Activated CD4-positive, alpha-beta T cell treated with anti-CD3 and anti-CD28 coated beads, Interleukin-2, amount 50 U/mL, for 48 hours (primary cell): ENCODE measurements at places on chromosomes 1 and 21.
A peak's percentile ranks its signal among the peaks of the same experiment; 100 is the strongest.

DNA sequence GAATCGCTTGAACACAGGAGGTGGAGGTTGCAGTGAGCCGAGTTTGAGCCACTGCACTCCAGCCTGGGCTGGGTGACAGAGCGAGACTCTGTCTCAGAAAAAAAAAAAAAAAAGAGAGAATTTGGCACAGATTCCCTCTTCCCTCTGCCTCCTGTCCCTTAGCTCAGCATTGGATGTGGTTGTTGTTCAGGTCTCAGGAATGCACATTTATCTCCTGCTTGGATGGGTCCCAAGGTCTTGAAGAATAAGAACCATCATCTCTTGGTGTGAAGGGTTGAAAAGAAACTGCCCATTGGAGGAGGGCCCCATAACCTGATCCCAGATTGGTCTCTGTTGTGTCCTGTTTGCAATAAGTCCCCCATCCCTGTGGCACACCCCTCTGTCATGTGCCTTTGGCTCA lies 34.9 kb downstream of the UBIAD1 start:
- DNase-seq, result no peak

DNA sequence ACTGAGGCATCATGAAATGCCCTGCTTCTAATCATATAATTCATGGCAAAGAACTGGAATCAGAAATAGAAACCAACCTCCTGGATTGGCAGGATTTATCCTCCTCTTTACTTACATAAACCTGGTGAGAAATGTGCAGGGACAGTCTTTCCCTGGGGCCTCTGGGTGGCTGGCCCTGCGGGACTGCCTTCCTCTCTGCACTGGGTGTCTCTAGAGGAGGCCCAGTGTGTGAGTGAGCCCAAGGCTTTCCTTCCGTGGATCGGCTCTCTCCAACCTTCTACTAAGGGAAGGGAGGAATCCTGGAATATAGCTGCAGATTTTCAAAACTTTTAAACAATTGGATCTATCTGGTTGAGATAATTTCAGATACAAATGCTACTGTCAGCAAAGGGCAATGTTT lies 11.4 kb upstream of the ATP1A1 start:
- DNase-seq, result no peak

- no peak for DNase-seq
Observed at GRCh38 chr1:7379441-7379971, 391.6 kb upstream of the VAMP3 start.

DNA sequence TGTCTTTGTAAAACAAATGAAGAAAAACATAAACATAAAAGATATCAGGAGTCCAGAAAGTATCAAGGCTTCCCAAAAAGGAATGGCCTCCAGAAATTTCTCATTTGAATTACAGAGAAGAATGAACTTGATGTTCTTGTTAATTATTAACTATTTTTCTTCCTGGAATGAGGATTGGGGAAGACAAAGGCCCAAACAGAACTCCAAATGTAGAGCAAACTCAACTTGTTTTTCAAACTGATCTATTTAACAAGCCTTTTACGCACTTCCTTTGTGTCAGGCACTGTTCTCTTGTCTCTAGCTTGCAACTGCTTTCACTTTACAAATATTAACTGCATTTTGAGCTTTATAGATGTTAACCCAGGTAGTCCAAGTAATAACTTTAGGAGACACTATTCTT lies 45.5 kb downstream of the LAMC2 start:
- DNase-seq, result no peak

- no peak for DNase-seq
Observed at GRCh38 chr1:153651771-153652170, 6.7 kb upstream of the SNAPIN start.

DNA sequence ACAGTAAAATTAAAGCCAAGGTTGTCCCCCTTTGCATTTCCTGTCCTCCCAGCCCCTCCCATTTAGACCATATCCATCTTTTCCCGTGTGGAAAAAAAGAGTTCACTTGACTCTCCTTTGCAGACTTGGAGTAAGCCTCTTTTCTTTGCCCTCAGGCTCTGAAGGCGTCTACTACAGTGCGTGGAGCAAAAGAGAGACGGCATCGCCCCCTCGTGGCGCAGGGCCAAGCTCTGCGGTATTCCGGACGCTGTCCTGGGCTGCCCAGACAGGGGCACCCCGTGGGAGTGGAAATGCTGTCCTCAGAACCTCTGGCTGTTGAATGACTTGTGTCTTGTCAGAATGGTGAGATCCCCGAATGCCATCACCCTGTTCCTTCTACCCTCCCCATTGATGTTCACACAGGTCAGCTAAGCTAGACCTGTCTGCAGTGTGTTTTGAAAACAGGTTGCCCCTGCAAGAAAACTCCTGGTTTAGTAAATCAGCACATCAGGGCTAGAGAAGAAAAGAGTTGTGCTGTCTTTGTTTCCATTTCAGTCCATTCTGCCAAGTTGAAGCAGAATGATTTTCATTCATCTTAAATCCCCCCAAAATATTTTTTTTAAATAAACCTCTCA lies 12.3 kb upstream of the GJA8 start:
- DNase-seq, result peak; percentile 73

- no peak for DNase-seq
Observed at GRCh38 chr1:234307726-234308125, 65.5 kb upstream of the COA6 start.

GRCh38 chr21:46063734-46064680 lies 33.9 kb upstream of the COL6A2 start:
- DNase-seq, result no peak

DNA sequence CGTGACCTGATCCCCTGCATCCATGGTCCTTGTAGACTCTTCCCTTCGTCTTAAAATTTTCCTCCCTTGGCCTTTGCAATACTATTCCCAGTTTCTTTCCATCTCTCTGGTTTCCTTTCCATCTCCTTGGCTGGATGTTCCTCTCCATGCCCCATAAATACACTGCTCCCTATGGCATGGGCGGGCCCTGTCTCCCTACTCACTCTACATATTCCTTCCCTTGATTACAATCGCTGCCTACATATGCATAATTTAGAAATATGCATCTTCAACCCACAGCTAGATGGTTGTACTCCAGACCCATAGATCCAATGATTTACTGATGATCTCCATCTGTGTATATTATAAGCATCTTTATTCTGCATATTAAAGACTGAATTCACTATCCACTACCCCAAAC lies 405.0 kb downstream of the NTNG1 start:
- DNase-seq, result no peak

DNA sequence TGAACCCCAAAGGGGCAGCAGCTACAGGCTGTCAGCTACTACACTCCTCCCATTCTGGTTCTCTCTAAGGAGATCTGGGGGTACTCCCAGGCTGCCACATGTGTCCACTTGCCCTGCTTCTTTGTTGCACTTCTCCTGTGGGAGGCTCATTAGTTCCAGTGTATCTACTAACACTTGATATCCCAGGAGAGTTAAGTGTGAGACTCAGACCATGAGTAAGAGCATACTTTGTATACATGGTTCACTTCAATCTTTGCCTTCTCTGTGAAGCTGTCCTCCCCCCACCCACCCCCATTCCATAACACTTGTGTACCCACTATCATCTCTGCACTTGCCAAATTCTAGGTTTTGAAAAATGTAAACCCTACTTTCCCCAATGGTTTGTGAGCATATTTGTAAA lies 34.9 kb upstream of the GADD45A start:
- DNase-seq, result no peak

DNA sequence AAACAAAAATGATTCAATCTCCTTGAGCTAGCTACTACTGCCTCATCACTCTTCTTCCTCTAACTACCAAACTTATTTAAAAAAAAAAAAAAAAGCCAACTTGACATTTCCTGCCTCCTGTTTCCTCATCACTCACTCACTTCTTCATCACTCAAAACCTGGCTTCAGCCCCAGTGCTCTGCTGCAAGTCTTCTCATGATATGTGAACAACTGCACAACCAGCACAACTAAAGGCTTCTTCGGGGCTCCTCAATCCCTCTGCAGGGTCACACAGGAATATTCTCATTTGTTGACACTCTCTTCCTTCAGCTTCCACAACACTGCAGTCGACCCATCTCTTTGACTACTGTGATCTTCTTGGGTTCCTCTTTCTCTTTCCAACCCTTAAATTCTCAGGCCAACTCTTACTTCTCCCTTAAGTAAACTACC lies 7.6 kb downstream of the MTF1 start:
- no peak for DNase-seq

GRCh38 chr1:7121622-7121988 lies 336.4 kb downstream of the CAMTA1 start:
- no peak for DNase-seq

- no peak for DNase-seq
Observed at GRCh38 chr1:232611834-232612233, 18.1 kb downstream of the SIPA1L2 start.

GRCh38 chr1:94202241-94202640 lies 35.1 kb downstream of the ARHGAP29 start:
- DNase-seq, result no peak

- DNase-seq, result no peak
Observed at GRCh38 chr1:99786751-99787501, 20.5 kb upstream of the FRRS1 start.

DNA sequence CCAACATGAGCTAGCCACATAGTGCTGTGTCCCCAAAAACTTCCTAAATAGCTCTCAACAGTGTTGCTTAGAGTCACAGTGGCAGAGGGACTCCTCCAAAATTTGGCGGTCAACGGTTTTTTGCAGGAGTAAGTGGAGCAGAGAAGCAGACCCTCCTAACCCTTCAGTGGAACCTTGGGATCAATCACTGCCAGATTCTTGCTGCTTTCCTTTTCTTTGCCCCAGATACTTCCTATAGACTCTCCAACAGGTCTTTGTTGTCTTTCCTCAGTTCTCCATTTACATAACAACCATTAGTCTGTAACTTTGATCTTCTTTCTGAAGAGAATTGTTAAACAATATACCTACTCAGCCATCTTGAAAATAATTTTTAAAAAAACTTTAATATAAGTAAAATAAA lies 556.1 kb downstream of the BRINP3 start:
- DNase-seq, result no peak

- DNase-seq, result no peak
Observed at GRCh38 chr1:230191079-230191804, 124.2 kb downstream of the GALNT2 start.

DNA sequence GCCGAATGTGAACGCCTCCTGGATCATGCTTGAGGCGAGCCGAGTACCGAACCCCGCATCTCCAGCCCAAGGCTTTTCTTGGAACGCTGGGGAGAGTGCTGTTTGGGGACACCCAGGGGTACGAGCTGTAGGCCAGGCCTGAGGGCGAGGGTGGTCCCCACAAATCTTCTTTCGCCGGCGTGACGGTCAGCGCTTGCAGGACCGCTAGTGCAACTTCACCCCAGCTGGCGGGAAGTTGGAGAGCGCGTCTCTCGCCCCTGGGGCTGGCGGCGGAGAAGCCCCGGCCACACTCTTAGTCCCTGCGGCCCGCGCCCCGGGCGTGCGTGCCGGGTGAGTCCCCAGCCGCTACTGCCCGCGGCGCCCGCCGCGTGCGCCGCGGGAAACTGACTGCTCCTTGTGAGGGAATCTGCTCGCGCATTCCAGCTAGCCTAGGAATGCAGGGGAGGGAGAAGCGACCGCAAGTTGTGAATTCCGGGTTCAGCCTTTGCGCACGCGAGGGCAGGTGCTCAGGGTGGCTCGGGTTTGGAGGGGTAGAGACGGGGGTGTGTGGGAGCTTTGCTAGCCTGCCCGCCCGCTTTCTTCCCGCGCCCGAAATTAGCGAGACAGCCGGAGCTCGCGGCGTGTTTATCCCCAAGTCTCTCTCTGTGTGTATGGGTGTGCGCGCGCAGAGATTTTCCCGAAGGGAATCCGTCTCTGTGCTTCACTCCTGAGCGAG lies 884 bp downstream of the LHX4 start:
- DNase-seq, result no peak

GRCh38 chr1:111576547-111576946 lies 43.0 kb upstream of the RAP1A start:
- no peak for DNase-seq

GRCh38 chr1:113302636-113303035 lies 87.7 kb upstream of the MAGI3 start:
- no peak for DNase-seq

GRCh38 chr1:17101261-17101660 lies 18.0 kb downstream of the PADI2 start:
- no peak for DNase-seq
